ENCODE measurements at places on chromosomes 1 and 21.
A peak's percentile ranks its signal among the peaks of the same experiment; 100 is the strongest.

- DNase-seq: no peak
Measured at GRCh38 chr1:194903524-194903923, 1704.7 kb downstream of the KCNT2 start.

DNA sequence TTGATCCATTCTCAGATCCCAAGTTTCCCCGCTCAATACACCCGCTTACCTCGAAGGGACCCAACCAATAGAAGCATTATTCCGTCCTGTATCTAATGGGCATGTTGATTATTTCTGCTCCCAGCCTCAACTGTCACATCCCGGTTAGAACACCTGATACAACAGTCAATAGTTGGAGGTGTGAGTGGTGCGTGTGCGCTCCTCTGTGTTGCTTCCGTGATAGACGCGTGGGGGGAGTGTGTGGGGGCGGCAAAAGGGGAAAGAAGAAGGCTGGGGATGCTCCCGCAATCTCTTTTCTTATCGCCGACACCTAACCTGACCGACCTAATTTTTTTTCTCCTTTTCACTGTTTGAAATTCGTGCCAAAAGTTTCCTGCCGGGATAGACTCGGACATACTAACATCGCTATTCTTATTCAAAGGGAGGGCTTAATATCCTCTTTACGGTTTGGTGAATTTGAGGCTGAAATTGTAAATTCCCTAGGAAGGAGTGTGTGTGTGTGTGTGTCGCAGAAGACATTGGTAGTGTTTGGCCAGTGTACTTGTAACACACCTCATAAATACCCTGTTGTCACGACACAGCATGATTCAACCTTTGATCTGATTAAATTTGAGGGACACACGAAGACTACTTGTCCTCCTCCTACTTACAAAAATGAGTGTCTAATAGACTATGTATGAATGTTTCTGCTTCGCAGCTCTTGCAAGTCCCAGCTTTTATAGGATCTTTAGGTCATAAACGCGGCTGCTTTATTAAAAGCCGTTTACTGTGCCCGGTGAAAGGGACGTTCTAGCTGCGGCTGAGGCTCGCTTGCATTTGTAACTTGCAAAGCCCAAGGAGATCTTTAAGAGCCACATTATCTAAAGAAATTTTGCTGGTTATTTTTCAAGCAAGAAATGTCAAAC, 1.5 kb upstream of the PROX1 start:
- DNase-seq: no peak

DNA sequence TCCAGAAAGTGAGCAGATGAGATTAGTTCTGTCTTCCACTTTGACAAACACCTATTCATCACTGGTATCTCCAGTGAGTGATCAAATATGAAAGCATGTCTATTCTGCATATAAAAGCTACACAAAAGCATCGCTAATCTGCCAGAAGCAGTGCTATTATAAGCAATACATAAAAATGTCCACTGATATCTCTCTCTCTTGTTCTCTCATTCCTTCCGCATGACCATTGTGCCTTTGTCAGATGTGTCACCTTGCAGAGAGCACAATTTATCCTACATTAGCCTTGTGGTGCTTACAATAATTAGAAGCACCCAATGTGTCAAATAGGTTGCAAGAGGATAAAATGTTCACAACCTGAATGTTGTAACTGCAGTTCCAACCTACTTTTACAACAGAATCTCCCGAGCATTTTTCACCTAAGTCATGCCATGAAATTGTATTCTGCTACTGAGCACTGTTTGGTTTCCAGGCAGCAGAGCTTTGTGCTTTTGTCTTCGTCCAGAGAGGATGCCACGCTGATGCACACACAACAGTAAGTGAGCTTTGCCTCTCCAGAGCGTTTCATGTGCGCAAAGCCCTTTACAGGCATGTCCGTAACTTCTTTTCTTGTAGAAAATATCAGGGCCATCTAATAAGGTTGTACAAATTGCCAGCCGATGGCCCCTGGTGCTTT, 198.7 kb upstream of the PLD5 start:
- no peak for DNase-seq

- DNase-seq: no peak
Measured at GRCh38 chr1:43318831-43319230, 18.0 kb downstream of the TIE1 start.

GRCh38 chr1:31548907-31549808, 27.2 kb upstream of the TINAGL1 start:
- peak; percentile 84 for DNase-seq

DNA sequence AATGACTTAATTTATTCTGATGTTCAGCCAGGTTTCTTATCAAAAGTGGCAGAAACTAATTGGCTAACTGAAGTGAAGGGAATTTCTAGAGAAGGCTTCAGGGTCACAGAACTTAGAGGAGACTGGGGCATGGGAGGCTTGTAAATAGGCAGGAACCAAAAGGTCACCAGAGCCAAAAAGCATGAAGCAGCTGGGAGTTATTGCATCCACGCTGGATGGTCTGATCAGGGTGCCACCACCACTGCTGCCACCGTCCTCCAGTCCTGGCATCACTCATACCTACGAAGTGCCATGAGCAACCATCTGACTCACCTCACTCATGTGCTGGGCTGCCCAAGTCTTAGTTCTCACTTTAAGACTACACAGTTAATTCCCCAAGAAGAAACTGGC, 82.5 kb upstream of the DPH5 start:
- no peak for DNase-seq

DNA sequence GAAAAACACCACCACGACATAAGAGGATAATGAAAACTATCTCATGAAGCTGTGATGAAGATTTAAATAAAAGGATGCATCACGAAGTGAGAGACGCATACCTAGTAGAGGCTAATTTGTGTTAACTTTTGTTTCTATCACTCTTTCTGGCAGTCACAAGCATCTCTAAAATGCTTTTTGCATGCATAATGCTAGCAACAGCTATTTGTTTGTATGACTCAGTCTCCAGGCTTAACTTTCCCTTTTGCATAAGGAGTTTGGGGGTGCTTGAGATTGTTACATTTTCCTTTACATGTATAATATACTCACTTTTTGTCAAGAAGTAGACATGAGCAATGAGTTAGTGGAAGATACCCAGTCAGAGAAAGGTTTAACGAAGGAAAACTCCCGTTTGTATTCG, 385.4 kb downstream of the DISC1 start:
- no peak for DNase-seq

DNA sequence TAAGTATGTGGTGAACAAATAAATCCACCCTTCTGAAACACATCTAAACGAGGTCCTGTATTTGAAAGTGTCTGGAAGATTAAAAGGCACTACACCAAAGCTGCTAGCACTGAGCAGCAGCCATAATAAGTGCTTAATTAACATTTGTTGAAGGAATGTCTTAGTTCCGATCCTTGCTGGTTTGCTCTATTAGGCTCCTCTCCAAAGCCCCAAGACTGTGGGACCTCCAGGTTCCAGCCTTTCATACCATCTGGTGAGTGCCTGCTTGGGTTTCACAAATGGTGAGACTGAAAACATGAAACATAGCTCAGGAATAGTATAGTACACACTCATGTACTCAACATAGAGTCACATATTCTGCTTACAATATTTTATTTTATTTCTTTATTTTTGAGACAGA, 640 bp upstream of the CYP2J2 start:
- no peak for DNase-seq

- no peak for DNase-seq
Measured at GRCh38 chr1:209705033-209705598, 470 bp downstream of the HSD11B1 start.

- DNase-seq: no peak
Measured at GRCh38 chr1:118900643-118901440, 87.3 kb downstream of the TBX15 start.

GRCh38 chr1:55124470-55124869, 85.1 kb downstream of the PCSK9 start:
- DNase-seq: no peak

DNA sequence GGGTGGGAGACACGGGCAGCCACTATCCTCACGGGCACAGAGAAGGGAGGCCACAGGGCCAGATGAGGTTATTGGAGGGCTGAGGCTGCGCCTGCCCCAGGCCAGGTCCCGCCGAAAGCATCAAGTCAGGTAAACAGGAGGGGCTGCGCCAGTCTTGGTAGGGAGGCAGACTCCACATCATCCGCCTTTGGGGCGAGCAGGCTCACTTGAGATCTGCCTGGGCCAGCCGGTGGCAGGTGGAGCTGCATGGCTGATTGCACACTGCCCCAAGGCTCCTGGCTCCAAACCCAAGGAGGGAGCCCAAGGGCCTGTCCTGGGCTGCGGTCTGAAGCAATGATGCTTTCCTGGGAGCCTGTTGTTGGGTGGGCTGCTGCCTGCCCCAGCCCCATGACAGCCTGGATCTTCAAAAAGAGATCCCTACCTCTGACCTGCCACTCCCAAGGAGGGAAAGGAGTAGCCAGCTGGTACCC, 4.6 kb downstream of the SMIM1 start:
- no peak for DNase-seq

DNA sequence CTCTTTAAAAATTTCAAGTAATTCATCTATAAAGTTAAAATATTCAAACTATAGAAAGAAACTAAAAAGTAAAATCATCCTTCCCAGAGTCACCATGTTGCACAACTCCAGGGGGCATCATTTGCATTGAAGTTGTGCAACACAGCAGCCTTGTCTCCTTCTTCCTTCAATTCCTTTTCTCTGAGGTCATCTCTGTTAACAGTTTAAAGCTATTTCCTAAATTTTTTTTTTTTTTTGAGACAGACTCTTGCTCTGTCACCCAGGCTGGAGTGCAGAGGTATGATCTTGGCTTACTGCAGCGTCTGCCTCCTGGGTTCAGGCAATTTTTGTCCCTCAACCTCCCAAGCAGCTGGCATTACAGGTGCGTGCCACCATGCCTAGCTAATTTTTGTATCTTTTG, 7.1 kb downstream of the RHBG start:
- no peak for DNase-seq

Measured in stimulated activated naive B cell treated with anti-CD40 and anti-IgM and Interleukin-4, amounts not matched to agents 10 μg/mL and 1 μg/mL and 100 μg/mL, for 72 hours (primary cell).